ENCODE measurements at places on chromosomes 16 and 17. TPM values are rescaled to one million over a fixed set of nuclear protein-coding genes. Genes with fewer than 3 reads are reported as not detected.

The ZG16B gene
- 9.3 TPM for total RNA-seq

The NECAB2 gene
- not detected for total RNA-seq

The CD300LB gene
- total RNA-seq, result not detected

The UBALD2 gene
- 184 TPM for total RNA-seq

The KRT27 gene
- not detected for total RNA-seq

The NGFR gene
- total RNA-seq, result not detected

The OR1G1 gene
- total RNA-seq, result not detected

The WFDC1 gene
- not detected for total RNA-seq

The TNFSF13 gene
- 3.5 TPM for total RNA-seq

The DPEP2 gene
- total RNA-seq, result 1.7 TPM

The TLCD3B gene
- 1.8 TPM for total RNA-seq

The PLLP gene
- total RNA-seq, result not detected

The BRCA1 gene
- total RNA-seq, result 93.3 TPM

The CCL4L2 gene
- total RNA-seq, result 11.5 TPM

The TBC1D3E gene
- total RNA-seq, result not detected

The ELAC2 gene
- 97.5 TPM for total RNA-seq

The HBQ1 gene
- 1.6 TPM for total RNA-seq

The TMEM220 gene
- total RNA-seq, result 1.3 TPM

The FOXN1 gene
- not detected for total RNA-seq

The PRRT2 gene
- 1.6 TPM for total RNA-seq

The UNC13D gene
- 158 TPM for total RNA-seq

The DCTPP1 gene
- total RNA-seq, result 176 TPM

The DDX28 gene
- total RNA-seq, result 26.1 TPM

The OTOP2 gene
- total RNA-seq, result not detected

The SECTM1 gene
- 4.6 TPM for total RNA-seq
